ENCODE measurements at places on chromosomes 12 and 14. TPM values are rescaled to one million over a fixed set of nuclear protein-coding genes. Genes with fewer than 3 reads are reported as not detected.

Gene RTN1
- not detected for total RNA-seq

Gene GPRC5D
- not detected for total RNA-seq

Gene PRB2
- total RNA-seq = not detected

Gene THAP2
- 5.7 TPM for total RNA-seq

Gene KRT6C
- total RNA-seq = not detected

Gene ZC2HC1C
- 1.6 TPM for total RNA-seq

Gene CCDC38
- not detected for total RNA-seq

Gene HOXC6
- not detected for total RNA-seq

Data from activated CD4-positive, alpha-beta T cell treated with anti-CD3 and anti-CD28 coated beads, Interleukin-2, amount 10 ng/mL, durations not matched to agents 24 days and 14 days (primary cell).